NCI-H2107 (cell line): ENCODE measurements at places on chromosomes 2 and 18.

- DNase-seq: no peak
Observed at GRCh38 chr2:219430633-219431615, 3.7 kb upstream of the SPEG start.

DNA sequence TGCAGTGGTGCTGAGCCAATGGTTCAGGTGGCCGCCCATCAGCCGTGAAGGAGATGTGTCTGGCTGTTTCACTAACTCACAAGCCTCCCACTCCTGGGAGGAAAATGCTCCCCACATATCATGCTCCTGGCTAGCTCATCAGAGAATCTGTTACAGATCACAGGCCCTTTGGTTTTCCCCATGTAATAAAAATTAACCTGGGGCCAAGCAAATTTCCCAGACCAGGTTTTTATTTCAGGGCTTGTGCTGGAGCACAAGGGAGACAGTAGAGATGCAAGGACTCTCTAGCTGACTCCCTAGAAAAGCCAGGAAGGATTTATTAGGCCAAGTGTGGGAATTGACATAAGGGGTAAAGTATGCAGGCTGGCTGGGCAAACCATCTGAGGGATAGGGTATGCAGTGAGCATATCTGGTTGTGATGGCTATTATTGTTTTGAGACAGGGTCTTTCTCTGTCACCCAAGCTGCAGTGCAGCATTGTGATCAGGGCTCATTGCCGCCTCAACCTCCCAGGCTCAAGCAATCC is 40.6 kb upstream of the CCBE1 start:
- DNase-seq: no peak

DNA sequence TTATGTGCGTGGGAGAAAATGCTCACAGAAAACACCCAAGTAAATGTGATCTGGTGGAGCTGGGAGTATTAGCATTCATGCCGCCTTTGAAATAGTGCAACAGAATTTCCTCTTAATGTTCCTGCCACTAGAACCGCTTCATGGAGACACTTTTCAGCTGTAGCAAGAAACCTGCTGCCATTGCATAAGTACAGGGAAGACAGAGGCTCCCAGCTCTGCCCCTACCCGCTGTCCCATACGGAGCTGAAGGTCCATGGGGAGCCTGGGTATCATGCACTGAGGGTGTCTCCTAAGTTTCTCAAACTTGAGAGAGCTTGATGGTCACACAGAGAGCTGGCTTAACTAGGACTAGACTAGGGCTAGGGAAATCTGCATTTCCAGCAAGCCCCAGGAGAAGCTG is 49.6 kb downstream of the CRIM1 start:
- DNase-seq: no peak

DNA sequence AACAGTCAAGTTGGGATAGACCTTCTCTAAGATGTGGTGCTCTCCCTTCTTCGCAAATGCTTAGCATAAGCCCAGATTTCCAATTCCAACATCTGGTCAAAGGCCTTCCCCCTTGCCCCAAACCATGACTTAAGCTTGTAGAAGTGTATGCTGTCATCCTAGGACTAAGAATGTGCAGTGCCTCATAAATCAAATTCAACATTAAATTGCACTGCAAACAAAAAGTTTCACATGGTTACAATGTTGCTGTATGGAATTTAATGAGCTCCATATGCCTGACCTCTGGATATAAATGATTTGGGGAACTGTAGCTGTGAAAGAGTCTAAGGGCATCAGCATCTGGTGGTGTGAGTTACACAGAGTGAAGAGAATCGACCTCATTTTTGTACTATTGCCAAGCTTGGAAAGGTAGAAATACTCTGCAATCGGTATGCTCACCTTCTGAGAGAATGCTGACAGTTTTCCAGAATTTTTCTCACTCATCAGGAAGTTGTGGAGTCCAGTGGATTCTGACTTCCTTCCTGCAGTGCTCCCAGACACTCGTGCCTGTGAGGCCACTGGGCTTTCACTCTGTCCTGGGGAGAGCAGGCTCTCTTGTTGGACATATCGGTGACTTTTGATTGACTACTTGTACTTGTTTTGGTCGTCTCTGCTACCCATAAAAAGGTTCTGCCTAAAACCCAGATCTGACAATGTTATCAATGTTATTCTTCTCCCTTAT is 40.6 kb downstream of the FASTKD2 start:
- no peak for DNase-seq

DNA sequence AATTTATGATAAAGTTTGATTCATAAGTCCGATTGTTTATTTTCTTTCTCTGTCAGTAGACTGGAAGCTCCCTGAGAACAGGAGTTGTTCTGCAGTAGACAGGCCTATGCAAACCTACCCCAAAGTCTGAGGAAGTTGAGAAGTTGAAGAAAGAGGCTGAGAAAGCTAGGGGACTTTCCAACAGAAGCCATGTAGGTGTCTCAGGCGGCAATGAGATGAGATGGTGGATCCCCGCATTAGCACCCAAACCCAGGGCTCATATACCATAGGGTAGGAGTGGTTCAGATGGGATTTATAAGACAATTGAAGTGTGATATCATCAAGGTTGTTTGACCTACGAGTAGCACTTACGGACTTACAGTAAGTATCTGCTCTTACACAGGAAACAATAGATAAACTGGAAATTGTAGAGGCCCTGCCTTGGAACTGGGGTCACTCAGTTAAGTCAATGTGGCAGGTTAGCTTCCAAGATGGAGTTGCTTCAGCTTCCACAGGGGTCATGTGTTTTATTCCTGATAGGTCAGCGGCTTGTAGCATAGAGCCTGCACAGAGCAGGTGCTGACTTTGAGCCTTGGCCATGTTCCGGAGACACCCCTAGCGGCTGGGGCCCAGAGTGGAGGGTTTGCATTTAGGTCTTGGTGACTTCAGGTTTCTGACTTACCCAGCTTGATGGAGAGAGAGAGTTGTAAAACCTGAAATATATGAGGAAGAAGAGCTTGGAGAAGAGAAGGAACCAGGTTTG is 2.3 kb upstream of the PSD4 start:
- DNase-seq: no peak

- no peak for DNase-seq
Observed at GRCh38 chr2:17728210-17728609, 25.4 kb downstream of the SMC6 start.

DNA sequence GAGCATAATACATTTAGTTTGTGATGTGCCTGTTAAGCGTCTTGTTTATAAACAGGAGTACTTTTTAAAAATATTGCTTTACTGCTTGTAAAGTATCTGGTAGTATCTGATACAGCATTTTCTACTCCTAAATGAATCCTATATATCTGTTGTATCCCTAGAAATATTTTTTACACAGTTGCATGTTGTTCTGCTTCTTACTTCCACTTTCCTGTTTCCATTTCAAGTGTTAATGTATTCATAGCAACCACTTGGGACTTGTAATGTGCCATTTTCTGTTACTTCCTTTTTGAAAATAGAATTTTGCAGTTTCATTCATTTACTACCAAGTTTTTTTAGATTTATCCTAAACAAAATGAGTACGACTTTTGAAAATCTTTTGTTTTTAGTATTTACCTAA is 24.9 kb downstream of the CCNT2 start:
- DNase-seq: no peak

DNA sequence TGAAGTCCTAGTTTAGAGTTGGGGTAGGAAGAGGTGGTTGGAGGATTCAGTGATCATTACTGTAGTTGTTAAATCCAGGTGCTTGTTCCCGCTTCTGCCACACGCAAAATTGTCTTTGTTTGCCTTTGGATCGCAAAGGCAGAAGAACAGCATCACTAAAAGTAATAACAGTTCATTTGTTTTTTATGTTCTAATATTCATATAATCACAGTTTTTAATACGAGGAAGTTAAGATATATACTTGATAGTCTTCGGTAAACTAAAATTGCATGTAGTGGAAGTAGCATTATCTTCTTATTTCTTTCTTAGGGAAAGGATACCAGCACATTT is 365 bp downstream of the NDUFB3 start:
- DNase-seq: no peak

- DNase-seq: no peak
Observed at GRCh38 chr2:16561251-16561650, 104.4 kb downstream of the CYRIA start.

GRCh38 chr2:175926272-175926671 is 75.8 kb downstream of the LNPK start:
- DNase-seq: no peak

DNA sequence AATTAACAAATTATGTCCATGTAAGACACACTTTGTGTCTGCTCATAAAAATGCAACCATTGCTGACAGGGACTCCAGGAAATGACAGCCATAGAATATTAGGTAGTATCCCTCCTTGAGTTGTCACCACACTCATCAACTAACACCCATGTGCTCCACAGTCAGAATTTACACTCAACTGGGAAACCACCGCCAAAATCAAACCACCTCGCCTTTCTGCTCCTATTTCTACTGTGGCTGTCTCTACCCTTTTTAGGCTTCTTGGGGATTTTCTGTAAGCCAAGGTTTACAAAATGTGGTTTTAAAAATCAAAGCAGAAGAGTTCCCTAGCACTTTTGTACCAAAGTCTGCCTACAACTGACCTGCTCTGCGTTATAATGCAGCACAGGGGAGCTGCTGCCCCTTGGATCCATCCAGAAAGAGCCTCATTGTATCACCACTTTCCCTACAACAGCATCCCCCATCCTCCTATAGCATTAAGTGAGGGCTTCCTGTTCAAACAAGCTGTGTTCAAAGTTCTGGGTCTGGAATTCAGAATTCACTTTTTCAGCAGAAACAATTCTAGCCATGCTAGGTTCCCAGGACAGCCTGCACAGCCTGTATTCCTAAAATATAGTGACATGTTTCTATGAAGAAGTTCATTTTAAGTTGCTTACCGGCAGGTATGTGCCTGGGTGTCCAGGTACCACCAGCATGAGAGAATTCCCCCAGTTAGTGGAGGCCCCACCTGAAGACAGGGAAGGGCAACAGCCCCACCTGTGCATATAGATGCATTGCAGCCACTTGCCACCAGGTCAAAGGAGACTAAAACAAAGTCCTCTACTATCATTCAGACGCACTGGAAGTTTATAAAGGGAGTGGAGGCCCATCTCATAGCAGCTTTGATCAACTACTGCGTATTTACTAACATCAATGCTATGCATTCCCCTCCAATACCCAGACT is 104.3 kb downstream of the MYO5B start:
- DNase-seq: no peak

GRCh38 chr2:172108587-172108930 is 5.9 kb upstream of the DLX2 start:
- DNase-seq: no peak

GRCh38 chr2:233976087-233976486 is 58.9 kb downstream of the TRPM8 start:
- DNase-seq: no peak

DNA sequence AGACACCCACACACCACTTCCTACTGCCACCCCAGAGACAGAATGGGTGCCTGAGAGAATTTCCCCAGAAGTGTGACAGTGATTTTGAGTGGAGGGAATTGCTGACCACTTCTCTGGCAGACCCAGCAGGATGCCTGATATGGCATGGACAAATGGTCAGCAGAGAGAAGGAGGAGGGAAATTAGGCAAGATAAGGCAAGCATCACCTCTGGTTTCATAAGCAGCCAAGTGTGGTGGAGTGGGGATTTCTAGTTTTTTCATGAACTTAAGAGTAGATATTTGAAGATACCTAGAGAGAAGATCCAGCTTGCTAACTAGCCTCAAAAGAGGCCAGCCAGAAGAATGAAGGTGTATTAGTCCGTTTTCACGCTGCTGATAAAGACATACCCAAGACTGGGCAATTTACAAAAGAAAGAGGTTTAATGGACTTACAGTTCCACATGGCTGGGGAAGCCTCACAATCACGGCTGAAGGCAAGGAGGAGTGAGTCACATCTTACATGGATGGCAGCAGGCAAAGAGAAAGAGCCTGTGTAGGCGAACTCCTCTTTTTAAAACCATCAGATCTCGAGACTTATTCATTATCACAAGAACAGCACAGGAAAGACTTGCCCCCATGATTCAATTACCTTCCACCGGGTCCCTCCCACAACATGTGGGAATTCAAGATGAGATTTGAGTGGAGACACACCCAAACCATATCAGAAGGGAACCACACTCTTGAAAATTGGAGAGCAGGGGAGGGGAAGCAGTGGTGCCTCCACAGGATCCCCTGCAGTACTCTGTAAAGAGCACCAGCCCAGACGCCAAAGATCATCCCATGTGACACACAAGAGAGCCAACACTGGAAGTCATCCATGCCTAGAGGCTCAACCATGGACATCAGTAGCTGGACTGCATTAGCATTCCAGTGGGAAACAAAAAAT is 64.2 kb downstream of the RBM43 start:
- no peak for DNase-seq

DNA sequence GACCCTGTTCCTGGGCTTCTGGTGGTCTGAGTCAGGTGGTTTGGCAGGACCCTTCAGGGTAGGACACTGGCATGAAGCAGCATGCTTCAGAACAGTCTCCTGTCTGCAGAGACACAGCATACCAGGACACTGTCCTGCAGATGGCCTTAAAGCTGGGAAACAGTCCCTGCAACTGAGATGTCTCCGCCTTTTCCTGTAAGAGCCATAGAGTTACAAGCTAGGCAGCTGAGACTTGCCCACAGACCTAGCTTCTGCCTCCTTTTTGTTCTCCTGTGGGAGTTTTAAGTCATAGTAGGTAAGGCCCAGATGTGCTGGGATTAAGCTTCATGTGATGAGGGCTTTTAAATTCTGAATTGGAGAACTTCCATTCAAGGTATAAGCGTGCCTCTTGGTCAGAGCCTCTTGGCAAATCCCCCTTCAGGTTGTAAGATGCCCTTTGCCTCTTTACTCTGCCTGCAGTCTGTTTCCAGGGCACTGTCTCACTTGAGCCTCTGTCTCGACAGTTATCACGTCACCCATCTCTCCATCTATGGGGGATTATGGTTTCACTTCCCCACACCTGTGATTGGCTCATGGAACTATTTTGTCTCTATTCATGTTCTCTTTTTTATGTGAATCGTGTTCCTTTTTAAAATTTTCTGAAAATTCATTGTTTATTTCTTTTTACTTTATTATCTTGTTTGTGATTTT is 51.8 kb downstream of the COA5 start:
- DNase-seq: no peak

DNA sequence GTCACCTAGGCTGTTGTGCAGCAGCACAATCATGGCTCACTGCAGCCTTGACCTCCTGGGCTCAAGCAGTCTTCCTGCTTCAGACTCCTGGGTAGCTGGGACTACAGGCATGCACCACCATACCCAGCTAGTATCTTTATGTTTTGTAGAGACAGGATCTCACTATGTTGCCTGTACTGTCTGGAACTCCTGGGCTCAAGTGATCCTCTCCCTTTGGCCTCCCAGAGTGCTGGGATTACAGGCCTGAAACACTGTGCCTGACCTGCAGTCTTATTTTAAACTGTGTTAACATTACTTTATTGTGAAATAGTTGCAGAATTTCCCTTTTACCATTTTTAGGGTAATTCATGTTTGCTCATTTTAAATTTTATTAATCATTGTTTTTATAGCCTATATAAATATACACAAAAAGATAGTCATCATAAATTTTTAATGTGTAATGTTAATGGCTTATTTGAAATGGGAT is 24.6 kb downstream of the EML4 start:
- no peak for DNase-seq

DNA sequence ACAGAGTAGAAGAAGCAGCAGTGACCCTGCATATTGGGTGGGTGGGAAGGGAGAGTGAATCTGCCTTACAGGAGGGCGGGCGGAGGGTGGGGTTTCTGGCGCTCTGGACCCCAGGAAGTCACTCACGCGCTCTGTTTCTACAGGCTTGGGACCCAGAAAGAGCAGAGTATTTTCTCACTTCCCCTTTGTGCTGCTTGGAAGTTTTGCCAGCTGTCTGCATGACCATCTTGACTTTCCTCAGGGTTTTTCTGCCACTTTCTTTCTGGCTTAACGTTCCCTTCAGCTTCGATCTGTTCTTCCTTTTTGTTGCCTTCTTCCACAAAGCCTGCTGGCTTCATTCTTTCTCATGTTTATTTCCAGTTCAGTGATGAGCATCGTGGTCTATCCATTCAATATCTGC is 383.1 kb downstream of the GALR1 start:
- DNase-seq: no peak

- DNase-seq: no peak
Observed at GRCh38 chr2:104250635-104251034, 603.3 kb upstream of the POU3F3 start.
